CD4-positive, alpha-beta T cell treated with Interleukin-12 subunit alpha and Interleukin-12 subunit beta, for 1 hour (primary cell): ENCODE measurements at places on chromosomes 11 and 22.

DNA sequence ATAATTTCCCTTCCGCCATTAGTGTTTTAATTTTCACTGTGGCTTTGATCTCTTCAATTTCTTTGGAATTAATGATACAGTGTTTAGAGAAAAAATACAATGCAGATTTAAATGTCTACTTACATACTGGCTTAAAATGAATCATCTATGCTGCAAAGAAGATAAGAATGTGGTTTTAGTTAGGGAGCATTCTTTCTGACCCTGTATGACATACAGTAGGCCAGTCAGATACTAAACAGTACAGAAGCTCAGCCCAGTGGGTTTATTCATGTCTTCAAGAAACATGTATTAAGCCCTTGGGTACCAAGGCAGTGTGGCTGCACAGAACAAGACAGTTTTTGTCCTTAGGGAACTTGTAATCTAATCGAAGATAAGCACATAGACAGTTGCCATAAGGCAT, 268.8 kb downstream of the DDX10 start:
- no peak for DNase-seq

GRCh38 chr11:121039971-121040613, 16.2 kb downstream of the TBCEL start:
- DNase-seq, result no peak

DNA sequence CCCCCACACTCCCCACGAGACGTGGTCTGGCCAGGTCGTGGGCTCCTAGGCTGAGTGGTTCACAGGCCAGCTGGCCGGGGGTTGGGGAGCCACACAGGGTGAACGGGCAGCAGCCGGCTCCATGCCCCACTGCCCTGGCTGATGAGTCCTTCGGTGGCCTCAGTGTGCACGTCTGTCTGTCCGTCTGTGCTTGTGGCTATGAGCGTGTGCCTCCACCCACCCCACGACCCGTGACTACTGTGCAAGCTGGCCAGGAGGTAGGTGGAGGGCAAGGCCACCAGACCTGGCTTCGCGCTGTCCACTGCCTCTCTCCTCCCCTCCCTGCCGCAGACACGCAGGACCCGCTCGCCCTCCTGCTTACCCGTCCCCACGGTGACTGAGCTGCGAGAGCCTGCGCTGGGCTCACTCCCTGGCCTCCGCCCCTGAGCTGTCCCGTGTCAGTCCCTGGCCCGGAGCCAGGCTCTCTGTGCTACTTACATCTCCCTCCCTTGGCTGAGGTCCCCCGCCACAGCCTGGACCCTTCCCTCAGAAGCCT, 14.1 kb downstream of the CSDC2 start:
- no peak for DNase-seq

DNA sequence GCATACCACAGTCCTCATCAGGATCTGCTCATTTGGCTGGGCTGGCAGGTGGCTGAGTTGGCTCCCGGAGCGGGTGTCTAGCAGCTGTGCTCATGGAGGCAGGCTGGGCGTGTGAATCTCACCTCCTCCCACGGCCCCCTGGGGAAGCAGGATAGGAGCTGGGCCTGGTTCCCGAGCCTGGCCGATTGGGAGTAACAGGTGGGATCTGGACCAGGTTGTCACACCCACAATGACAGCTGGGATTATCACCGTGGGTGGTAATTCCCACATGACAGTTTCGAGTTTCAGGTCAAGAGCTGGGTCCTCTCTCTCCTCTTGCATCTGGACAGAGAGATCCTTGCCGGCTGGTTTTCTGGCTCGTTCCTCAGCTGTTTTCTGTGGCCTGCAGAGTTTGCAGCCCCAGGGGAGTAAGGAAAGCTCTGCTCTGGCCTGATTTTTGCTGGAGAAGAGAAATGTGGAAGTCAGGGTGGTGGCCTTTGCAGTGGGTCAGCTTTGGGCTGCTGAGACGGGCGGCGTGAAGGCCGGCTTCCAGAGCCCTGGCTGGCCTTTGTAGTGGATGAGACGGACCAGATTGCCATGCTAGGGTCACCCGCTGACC, 57.0 kb downstream of the BCR start:
- DNase-seq, result no peak

DNA sequence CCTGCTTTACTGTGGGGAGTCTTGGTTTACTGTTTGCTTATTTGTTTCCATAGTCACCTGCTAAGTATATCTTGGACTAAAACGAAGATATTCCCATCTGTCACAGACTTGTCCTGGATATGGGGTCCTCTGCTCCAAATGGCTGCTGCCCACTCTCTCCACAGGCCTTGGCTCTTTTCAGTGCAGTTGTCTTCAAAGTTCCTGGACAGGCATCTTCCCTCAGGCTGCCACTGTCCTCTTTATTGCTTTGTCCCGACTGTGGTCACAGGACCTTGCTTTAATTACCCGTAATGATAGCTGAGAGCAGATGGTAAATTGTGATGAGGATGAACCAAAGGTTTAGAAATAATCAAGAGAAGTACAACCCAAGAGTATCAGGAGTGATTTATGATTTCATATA, 713.9 kb upstream of the CCDC179 start:
- DNase-seq, result no peak

DNA sequence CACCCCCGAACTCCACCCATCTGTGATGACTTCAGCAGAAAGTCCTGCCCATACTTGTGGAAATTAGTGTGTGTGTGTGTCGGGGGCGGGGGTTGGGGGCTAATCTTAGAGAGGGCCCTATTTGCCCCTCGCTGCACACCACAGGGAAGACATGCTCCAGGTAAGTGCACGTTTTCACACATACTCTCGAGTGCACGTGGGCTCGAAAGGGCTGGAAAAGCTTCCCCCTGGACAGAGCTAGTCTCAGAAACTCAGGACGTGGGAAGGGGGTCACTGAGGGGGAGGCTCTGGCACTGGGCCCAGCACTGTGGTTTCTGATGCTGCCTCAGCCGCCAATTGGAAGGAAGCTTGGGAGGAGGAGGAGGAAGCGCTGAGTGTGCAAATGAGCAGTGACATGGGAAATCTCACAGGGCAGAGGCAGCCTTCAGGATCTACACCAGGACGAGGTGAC, 40.7 kb upstream of the CD82 start:
- DNase-seq, result no peak

- DNase-seq, result no peak
Observed at GRCh38 chr11:2741006-2741376, 41.2 kb upstream of the KCNQ1OT1 start.

- DNase-seq, result no peak
Observed at GRCh38 chr11:72652873-72653630, 21.2 kb downstream of the PDE2A start.
